ENCODE measurements at places on chromosomes 12 and 14.
A peak's percentile ranks its signal among the peaks of the same experiment; 100 is the strongest.

- no peak for DNase-seq
Measured at GRCh38 chr12:128338386-128339125, 71.6 kb downstream of the TMEM132C start.

- no peak for DNase-seq
Measured at GRCh38 chr12:120825337-120825736, 78.8 kb downstream of the SPPL3 start.

GRCh38 chr12:16062611-16063010, 151.5 kb downstream of the DERA start:
- DNase-seq = no peak

DNA sequence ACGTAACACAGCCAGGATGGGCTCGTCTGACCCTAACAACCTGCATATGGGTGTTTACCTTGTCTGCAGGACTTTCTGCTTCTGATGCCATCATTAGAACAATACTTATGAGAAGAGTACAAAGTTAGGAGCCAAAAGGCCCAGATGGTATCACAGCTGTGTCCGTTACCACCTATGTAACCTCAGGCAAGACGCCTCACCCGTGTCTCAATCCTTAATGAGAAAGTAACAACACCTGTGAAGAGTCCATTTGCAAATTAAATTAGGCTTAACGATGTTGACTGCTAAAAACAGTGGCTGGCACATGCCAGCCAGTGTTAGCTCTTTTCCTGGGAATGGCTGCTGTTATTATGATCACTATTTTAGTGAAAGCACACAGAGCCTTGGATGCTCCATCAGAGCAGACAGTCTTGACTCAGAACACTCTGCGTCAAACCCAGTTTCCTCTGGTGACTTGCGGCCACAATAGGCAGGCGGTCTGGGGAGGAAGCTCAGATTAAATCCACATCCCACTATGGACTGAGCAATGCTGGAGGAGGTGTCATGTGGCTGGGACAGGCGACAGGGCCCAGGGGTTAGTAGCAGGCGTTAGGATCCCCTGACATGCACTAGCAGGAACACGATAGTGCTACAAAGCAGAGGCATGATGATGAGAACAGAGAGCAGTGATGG, 125.3 kb downstream of the SLC15A4 start:
- DNase-seq = no peak

GRCh38 chr14:33510063-33510481, 440.8 kb downstream of the EGLN3 start:
- no peak for DNase-seq

DNA sequence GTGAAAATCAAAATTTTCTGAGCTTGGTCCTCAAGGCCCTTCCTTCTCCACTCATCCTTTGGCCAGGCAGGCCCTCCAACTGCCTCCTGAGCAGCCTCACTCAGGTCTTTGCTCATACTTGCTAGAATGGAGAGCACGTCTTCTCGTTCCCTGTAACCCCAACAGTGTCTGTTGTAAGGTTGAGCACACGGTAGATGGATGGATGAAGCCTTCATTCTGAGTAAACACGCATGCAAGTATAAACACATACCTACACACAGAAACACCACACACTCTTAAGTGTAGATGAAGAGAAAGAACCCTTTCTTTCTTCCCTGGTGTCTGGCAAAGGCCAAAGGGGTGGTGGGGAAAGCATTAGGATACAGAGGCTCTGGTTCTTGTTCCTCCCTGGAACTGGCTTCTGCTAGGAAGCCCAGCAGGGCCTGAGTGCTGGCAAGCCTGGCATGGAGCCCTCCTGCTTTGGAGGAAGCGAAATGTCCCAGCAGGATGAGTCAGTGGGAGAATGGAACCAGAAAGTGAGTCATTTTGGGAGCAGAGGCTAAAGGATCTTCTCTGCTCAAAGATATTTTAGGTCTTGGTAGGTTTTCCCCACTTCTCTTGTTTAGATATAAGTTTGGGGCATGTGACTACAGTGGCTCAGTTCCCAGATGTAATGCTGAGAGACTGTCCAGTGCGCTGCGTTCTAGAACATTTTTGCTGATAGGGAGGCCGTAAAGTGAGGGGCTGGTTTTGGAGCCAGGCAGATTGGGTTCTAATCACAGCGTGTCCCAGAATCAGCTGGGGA, 127.4 kb downstream of the CACNA1C start:
- peak; percentile 20 for DNase-seq

Measured in SW480 (cell line).